NCI-H1694 treated with DMSO at 0.1 percent for 48 hours (cell line): ENCODE measurements at places on chromosomes 12 and 14.
A peak's percentile ranks its signal among the peaks of the same experiment; 100 is the strongest.

GRCh38 chr12:32076941-32077340 lies 29.7 kb upstream of the BICD1 start:
- no peak for DNase-seq

- no peak for DNase-seq
These were observed 96.2 kb downstream of the PLBD1 start for GRCh38 chr12:14471497-14471896.

DNA sequence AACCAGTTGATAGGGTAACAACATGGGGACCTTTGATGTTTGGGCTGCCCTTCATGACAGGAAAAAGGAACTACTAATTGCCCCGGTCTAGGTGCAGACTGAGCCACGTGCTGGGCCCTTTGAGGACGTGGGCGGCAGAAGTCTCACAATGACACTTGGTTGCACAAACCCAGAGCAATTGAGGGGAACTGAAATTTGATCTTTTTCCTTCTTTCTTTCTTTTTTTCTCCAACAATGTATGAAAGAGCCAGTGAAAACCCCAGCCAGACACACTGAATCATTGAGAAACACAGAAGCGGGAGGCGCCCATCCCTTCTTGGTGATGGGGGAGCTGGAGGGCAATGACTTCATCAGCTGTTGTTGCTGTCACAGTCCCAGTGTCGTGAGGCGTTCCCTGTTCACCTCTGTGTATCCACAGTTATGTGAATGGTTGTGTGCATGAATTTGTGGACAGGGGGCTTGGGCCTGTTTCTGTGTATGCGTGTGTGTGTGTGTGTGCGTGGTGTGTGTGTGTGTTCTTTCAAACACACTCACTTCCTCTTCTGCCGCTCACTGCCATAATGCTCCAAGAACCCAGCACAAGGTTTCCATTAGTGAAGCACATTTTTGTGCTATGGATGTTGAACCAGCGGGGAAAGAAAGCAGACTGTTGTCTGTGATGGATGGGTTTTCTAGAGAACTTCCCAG lies 137.5 kb upstream of the CCND2 start:
- no peak for DNase-seq

DNA sequence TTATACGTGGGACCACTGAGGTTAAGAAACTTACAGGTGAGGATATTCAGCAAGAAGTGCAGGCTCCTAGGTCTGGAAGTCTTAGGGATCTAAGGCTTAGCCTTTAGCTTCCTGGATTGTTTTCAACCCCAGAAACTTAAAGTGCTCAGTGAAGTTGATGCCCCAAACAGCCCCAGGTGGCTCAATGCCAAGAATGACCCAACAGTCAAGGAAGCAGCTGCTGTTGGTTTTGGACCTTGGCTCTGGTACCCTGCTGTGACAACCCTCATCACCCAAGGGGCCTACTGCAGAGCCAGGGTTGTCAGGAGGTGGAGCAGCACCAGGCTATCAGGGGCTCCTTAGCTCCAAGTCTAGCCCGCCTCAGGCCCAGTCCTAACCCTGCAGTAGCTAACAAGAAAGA lies 36.8 kb downstream of the VDR start:
- DNase-seq, result no peak

GRCh38 chr14:64861916-64862315 lies 17.8 kb downstream of the SPTB start:
- DNase-seq, result no peak

DNA sequence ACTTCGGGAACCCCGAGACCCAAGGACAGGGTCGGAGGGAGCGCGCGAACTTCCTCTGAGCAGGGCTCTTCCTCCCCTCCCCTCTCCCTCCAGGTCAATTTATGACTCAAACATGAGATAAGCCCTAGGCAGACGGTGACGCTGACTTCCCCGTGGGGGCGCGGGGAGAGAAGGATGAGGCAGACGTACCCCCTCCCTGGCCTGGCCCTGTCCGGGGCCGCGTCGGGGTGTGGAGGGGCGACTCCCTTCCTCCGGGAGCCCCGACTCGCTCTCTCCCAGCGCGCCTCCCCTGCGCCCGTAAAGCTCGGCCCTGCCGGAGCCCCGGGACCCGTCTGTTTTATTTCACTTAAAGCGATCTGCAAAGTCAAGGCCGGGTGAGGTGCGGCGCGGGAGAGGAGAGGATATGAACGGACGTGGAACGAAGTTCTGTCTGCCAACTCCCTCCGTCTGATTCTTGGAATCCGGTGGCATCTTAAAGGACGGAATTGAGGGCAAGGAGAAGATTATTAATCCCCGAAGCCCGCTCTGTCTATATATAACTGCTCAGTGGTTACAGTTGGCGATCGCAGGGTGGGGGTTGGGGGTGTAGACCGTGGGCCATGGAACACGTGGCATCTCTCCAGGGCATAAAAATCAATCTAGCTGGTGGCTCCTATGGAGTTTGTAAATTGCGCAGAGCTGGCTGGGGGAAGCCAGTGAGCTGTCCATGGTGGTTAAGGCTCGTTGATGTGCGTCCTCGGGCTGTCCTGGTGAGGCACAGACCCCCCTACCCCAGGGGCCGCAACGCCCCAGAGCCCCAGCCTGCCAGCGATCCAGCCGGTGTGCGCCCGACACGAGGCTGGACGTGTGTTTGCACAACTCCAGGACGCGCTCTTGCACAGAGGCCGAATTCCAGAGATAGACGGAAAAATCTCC lies 2.9 kb upstream of the PTHLH start:
- no peak for DNase-seq

- DNase-seq, result no peak
These were observed 55.1 kb upstream of the E2F7 start for GRCh38 chr12:77120156-77121085.

- DNase-seq, result no peak
These were observed 54.6 kb upstream of the ATF7IP start for GRCh38 chr12:14310866-14311265.

GRCh38 chr12:43884683-43885410 lies 49.0 kb downstream of the TMEM117 start:
- no peak for DNase-seq

DNA sequence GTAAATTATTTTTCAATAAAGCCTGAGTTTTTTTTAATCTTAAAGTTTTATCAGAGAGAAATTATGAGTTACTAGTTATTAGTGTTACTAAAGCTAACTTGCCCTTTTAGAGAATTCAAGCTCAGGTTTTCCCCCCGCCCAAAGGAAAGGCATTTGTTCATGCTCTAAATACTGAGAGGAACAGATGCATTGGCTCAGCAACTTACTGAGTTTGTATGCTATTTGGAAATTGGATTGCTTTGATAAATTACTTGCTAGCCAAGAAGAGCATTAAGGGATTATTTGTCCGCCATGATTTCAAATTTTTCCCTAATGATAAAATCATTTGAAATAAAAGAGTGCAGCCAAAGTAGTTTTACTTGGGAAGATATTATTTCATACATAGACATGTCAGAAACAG lies 149.4 kb downstream of the METTL25 start:
- DNase-seq, result no peak

- DNase-seq, result no peak
These were observed 16.3 kb downstream of the ATP5MC2 start for GRCh38 chr12:53659571-53659981.

GRCh38 chr12:105355752-105356151 lies 25.3 kb downstream of the C12orf75 start:
- no peak for DNase-seq

DNA sequence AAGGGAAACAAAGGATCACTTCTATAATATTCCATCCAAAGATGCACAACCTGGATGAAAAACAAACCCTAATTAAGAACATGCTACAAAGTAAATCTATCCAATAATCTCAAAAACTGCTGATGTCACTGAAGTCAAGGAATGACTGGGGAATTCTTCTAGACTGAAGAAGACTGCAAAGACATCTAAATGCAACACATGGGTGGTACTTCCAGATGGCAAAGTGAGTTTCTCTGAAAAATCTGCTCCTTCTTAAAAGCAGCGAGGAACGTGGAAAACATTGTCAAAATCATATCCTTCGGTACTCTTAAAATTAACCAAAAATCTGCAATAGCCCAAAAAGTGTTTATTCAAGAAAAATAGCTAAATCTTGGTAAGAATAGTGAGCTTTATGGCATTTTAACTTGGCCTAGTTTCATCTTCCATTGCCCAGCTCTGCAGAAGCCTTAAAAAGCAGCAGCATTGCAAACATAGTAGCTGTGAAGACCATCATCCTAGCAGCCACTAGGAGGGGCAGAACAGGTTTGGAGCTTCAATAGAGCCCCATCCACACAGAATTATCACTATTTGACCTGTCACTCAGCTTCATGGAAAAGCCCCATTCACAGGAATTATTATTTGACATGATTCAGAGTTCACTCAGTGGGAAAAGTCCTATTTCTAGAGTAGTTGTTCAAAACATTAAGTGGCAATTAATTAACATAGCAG lies 7.4 kb downstream of the CLEC14A start:
- DNase-seq, result no peak

GRCh38 chr12:111569363-111570083 lies 29.6 kb downstream of the ATXN2 start:
- DNase-seq, result no peak

- no peak for DNase-seq
These were observed 155.7 kb upstream of the HIF1A start for GRCh38 chr14:61539631-61540030.

DNA sequence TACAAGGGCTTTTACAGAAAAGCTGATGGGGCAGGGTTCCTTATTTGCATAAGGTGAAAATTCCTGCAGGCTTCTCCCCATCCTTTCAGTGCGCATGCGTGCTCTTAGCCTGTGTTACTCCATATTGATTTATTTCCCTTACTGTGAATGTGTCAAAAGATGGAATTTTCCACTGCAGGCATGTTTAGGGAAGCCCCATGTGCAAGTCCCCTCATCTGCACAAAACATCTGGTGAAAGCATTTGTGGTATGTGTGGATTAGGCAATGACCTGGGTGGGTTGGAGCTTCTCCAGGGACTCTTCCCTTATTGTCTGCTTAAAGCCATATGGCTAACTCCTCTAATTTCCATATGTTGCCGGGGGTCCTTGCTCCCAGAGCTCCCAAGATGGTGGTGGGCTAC lies 912.7 kb upstream of the LRFN5 start:
- DNase-seq, result no peak

DNA sequence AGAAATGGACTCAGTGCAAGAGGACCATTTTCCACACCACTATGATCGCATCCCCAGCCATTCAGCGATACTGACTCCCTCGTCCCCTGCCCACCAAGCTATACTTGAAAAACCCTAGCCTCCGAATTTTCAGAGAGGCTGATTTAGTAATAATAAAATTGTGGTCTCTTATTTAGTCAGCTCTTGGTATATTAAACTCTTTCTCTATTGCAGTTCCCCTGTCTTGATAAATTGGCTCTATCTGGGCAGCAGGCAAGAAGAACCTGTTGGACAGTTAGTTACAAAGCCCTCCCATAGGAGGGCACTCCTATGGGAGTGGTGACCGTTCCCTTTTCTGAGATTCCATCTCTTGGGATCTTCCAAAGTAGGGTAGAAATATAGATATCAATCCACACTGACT lies 33.6 kb downstream of the NFKBIA start:
- DNase-seq, result no peak

DNA sequence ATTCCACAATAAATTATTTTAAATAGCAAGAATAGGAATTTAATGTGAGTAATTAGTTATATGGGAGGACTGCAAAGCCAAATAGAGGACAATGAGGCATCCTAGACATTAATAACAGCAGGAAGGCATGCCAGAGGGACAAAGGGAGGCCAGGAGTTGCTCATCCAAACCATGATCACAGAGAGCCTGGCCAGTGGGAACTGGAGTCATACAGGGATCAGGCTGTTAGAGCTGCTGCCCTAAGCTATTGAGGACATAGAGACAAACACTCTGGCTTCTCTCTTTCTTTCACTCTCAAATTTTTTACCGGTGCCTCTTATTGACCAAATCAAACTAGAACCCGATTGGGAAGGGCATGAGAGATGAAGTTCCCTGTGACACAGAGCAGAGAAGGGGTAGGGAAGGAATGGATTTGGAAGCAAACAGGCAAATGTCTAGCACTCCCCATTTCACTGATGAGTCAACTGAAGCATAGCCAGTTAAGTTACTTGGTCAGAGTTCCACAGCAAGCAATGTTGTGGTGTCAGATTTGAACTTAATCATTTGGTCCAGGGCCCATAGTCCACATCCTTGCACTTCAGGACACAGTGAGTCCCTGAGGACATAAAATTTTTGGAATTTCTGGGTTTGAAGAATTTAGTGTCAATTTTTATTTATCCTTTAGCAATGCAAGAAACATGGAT lies 17.9 kb upstream of the CFAP54 start:
- DNase-seq, result no peak

DNA sequence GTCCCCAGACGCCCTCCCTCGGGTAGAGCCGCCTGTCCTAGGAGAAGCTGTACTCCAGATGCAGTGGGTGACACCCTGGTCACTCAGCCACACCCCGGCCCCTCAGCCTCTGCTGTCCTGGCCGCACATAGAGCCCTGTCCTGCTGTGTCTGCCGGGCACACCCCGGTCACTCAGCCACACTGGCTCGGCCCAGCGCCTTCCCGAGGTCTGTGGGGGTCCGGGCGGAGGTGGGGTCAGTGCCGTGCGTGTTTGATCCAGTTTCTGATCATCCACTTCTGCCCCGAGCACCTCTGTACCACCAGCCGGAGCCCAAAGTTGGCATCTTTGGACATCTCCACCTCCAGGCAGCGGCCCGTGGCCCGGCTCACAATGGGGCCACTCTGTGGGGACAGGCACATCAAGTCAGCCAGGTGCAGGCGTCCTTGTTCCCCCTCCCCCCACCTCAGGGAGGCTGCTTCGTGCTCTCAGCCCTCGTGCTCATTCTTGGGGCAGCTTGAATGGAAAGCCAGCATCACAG lies 52.7 kb downstream of the NOC4L start:
- DNase-seq, result no peak

- DNase-seq, result no peak
These were observed 1.1 kb upstream of the RFX4 start for GRCh38 chr12:106581543-106582248.

- DNase-seq, result peak; percentile 25
These were observed 7.1 kb upstream of the IFNG-AS1 start for GRCh38 chr12:67982164-67982563.

- no peak for DNase-seq
These were observed 7.3 kb downstream of the LHX5 start for GRCh38 chr12:113464452-113464775.

- DNase-seq, result no peak
These were observed 79.8 kb downstream of the PDE6H start for GRCh38 chr12:15052691-15053090.

DNA sequence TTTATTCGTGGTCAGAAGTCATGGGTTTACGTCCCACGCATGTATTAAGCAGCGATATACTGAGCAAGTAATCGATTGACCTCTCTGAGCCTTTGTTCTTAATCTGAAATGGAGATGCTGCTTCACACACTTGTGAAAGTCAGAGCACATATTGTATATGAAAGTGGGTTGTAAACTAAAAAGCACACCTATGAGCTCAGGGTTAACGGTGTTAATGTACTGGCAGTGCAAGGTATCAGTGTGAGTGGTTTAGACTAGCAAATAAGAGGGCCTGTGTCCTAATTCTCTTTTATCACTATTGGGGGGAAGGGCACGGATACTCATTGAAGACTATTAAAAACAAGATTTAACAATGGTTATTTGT lies 676 bp downstream of the MRPL42 start:
- DNase-seq, result no peak

- DNase-seq, result peak; percentile 93
These were observed 72.5 kb downstream of the TRAF3 start for GRCh38 chr14:102849526-102850379.
